SK-N-SH (cell line): ENCODE measurements at places on chromosomes 7 and 10. TPM values are rescaled to one million over a fixed set of nuclear protein-coding genes. Genes with fewer than 3 reads are reported as not detected.
A peak's percentile ranks its signal among the peaks of the same experiment; 100 is the strongest.

DNA sequence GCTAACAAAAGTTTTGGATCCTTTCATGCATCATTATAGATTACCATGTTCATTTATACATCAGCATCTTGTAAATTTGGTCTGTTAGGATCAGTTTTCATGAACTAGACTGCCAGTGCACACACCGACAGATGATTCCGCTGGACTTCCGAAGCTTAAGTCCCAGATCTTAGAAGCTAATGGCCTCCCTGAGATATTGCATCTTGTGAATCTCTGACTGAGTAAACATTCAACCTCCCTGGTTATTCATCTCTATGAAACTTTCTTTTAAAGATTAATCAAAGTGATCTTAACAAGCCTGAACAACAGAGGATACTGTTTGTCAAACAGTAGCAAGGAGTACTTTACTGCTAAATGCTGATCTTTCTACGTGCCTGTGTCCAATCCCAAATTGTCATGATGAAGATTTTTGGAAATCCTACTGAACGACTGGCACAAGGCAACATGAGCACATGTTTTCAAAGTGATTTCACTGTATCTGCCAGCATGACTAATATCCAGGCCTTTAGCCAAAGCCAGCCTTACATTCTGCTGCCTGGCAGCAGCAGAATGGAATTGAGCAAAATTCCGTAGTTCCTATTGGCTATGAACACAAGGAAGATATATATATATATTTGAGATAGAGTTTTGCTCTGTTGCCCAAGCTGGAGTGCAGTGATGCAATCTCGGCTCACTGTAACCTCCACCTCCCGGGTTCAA is 91.3 kb upstream of the ANK3 start:
- no peak for DNase-seq

DNA sequence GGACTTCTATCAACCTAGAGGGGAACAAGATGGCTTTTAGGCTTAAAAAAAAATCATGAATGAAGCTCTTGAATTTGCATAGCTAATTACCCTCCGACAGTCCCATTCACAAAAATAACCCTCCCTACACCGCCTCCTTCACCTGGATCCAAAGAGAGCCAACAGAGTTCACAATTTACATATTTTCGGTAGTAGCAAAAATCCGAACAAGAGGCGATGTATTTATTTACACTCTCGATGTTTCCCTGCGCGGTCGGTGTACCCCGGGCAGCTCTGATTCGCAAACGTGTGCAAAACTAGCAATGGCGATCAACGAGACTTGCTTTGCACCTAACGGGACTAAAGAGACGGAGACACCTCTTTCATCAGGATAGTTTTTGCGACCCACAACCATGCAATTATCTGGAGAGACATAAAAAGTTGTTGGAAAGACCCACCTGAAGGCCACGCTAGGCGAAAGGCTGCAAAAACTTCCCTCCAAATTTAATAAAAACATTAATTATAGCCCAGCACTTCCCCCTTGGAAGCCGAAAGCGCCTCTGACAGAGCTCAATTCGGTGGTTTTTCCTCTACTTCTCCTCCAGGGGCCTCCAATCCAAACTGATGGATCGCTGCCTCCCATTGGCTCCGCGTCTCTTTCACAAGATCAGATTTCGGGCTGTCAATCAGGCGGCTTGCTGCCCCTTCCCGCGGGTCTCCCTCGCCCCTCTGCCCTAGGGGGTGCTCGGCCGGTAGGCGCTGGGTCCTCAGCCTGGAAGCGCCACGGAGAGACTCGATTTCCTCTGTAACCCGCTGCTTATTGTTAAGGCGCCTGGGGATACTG is at the start of gene ETV1:
ETV1 (minus strand) TSS at position 541 of the 823 bp plus-strand sequence. CDS start 614 bp downstream, outside the sequence.
- peak; percentile 76 for DNase-seq

DNA sequence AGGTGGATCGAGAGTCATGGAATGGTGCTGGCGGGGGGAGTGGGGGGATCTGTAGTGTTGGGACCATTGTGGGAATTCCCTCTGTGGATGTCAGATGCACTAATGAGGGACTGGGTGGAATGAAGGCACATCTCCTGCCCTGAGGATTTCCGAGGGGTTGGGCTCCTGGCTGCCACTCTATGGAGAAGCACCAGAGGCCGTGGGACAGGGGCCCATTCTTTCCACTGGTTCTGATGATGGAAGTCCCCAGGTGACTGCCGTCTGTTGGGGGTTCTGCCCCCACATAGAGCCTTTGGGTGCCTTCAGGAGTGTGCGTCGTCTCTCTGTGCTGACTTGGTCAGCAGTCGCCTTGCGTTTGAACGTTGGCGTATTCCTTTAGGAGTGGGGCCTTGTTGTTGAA is 202.9 kb downstream of the GLRX3 start:
- no peak for DNase-seq

The ZRANB1 gene
- polyA plus RNA-seq, result 6.2 and 8.1 TPM in 2 replicates

DNA sequence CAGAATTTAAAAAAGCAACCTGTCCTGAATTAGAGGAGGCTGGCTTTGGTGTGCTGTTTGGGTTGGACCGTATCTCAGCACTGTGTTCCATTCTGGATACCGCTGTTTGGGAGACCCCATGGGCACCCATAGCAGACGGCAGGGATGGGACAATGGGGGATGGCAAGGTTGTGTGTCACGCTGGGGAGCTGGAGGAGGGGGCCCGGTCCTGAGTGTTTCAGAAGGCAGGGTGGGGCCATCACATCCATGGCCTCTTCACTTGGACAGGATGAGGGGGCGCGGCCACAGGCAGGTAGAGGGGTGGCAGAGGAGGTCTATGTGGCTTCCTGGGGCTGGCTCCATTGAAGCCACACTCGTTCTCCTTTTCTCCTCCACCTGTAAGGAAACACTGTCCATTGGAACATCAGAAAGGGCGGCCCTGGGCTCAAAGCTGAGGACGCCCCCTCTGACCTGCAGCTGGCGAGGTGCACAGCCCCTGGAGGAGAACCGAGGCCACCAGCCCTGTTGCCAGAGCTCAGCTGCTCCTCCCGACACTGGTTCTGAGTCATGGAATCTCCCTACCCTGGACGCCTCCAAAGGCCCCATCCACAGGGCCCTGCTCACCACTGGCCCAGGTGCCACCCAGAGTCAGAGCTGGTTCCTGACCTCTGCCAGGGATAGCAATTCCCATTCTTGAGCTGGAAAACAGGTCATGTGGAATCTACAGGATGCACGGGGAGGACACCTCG is 587.3 kb downstream of the DNAJB6 start:
- DNase-seq, result no peak

The TCERG1L gene
- polyA plus RNA-seq, result not detected in 2 replicates

GRCh38 chr10:103872137-103872931 is 17.0 kb upstream of the SH3PXD2A start:
- DNase-seq, result no peak

The STEAP4 gene
- not detected in 2 replicates for polyA plus RNA-seq

GRCh38 chr7:95190515-95190914 is 133.8 kb downstream of the PON1 start:
- no peak for DNase-seq

The KIAA1549 gene
- 3.0 and 3.6 TPM in 2 replicates for polyA plus RNA-seq

DNA sequence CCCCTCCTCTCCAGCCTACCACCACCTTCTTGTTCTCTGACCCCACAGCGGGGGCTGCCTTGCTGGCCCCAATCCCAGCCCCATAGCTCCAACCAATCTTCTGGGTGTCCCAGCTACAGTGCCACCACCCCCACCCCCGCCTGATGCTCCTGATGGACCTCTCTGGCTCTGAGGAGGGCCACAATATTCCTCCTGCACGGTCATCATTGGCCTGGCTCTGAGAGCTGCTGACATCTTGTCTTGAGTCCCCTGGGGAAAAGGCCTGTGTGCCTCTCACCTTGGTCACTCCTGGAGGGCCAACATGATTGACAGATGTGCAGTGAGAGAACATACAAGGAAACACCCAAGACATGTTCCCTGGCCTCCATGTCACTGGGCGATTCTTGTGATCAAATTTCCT is 7.6 kb downstream of the GDF2 start:
- DNase-seq, result no peak

The TLX1 gene
- polyA plus RNA-seq, result 0.02 TPM in 1 of 2 replicates, not detected in the other

- DNase-seq, result peak; percentile 68
Measured at GRCh38 chr7:135512135-135512887, 2.4 kb upstream of the CNOT4 start.

- DNase-seq, result no peak
Measured at GRCh38 chr10:45353186-45353585, 20.8 kb upstream of the ALOX5 start.

DNA sequence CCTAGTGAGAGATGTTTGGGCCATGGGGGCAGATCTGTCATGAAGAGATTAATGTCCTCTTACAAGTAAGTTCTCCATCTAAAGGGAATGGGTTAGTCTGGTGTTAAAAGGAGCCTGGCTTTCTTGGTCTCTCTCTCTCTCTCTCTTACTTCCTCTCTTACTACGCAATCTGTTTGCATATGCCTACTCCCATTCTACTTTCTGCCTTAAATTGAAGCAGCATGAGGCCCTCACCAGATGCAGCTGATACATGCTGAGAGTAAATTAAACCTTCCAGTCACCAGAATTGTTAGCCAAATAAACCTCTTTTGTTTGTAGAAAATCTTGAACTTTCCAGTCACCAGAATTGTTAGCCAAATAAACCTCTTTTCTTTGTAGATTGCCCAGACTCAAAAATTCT is 884.1 kb downstream of the NRG3 start:
- no peak for DNase-seq

The SLC13A4 gene
- polyA plus RNA-seq, result 0.23 and 0.30 TPM in 2 replicates

GRCh38 chr7:129853661-129854268 is 99.0 kb downstream of the UBE2H start:
- no peak for DNase-seq

DNA sequence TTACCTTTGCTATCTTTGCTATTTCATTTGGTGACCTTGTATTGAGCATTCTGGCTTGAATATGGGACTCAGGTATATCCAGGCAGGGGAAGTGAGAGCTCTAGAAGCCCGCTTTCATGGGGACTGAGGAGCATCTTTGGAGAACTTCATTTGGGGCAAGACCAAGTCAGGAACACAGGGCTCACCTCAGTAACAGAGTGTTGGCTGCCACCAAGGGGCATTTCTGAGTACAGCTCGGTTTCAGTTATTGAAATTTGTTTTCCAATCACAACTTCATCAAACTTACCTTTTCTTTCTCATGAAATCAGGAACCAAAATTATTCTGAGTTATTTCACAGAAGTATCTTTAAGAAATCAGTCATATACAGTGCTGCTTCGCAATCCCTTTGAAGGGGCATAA is 337.2 kb downstream of the C7orf25 start:
- no peak for DNase-seq

DNA sequence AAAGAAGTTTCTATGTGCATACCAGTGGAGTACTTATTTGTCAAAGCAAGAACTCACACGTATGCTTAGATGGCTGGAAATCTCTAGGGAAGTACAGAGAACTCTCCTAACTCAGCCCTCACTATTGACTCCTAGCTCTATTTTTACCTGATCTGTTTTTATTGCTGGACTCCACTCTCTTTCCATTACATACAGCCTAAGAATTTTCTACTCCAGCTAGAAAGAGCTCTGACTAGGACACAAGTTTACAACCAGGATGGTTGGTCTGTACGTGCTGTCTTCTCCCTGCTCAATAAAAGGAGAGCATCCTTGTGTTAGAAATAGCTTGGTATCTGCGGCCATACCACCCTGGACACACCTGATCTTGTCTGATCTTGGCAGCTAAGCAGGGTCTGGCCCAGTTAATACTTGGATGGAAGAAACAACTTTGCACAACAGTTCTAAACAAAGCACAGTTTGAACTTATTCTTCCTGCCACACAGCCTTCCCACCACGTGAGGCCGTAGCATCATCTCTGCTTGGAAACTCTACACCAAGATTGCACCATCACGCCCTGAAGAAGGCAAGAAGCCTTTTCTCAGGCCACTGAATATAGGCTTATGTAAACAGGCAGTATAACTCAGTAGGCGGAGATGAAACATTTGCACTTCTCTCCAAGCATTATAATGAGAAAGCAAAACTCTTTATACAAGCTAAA is 50.7 kb downstream of the KCNMA1 start:
- DNase-seq, result no peak

DNA sequence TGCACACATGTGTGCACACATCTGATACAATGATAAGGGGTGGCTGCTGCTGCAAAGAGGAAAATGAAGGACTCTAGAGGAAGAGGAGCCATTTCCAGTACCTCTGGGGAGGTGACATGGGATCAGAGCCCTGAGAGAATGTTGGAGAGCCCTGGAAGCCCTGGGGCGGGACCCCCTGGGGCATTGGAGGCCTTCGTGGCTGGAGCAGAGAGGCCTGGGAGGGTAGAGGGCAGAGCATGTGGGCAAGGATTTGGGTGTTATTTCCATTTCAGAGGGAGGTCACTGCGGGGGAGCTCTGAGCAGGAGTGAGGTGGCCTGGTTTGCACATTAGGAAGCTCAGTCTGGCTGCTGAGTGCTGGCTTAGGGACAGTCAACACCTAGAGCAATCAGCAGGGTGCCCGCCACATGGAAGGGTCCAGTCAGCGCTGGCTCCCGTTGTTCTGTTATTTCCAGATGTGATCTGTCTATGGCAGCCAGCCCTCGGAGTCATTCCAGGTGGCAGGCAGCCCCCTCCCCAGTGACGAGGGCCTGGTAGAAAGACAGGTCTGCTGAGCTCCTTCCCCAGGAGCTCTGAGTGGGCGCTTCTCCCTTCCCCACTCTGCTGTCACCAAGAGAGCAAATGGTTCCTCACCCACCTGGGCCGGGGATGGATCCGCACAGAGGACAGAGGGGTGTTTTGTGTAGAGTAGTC is 24.1 kb upstream of the BTBD16 start:
- no peak for DNase-seq

The PTPRZ1 gene
- polyA plus RNA-seq, result not detected in 2 replicates

- no peak for DNase-seq
Measured at GRCh38 chr7:17038160-17038782, 156.5 kb upstream of the AGR3 start.

The C10orf67 gene
- polyA plus RNA-seq, result 0.97 and 1.1 TPM in 2 replicates

DNA sequence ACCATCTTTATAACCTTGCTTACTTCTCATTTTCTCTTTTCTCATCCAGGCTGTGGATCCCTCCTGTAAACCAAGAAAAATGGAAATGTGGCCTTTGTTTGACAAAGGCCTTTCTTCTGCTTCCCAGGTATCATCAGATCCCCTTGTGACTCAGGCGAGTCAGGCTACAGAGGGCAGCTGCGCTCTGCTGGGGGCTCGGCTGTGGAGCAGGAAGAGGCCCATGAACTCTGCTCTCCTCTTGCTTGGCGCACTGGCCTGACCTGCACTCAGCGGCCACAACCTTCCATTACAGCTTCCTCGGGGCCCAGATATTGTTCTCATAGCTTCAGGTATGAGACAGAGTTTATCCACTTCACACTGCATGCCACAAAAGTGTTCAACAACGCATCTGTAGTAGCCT is 457.6 kb upstream of the COBL start:
- no peak for DNase-seq

DNA sequence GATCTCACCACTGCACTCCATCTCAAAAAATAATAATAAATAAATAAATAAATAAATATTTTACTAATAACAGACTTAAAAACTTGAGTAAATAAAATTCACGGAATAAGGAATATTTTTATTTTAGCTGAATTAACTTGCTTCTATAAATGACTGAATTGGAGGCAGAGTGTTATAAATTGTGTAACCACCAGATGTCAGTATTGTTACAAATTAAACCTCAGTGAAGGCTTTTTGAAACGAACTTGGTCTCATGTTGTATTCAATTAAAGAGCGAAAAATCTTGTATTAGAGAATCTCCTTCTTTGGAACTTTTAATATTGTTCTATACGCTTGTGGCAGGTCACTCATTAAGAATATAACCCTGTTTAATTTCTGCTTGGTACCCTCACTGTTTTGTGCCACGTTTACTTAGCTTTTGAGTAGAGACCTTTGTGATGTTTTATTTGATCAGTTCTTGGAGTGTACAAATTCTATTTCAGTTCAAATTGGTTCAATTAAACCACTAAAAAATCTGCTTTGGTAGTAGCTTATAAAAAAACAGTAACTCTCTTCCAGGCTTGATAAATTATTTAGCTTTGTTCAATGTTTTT is 45.6 kb upstream of the SCIN start:
- DNase-seq, result peak; percentile 47

- DNase-seq, result no peak
Measured at GRCh38 chr7:80082213-80082612, 52.4 kb upstream of the GNAI1 start.
